Right lobe of liver (tissue), 6 donors: ENCODE measurements at places on chromosomes 7 and 10. TPM values are rescaled to one million over a fixed set of nuclear protein-coding genes. Genes with fewer than 3 reads are reported as not detected.

DNA sequence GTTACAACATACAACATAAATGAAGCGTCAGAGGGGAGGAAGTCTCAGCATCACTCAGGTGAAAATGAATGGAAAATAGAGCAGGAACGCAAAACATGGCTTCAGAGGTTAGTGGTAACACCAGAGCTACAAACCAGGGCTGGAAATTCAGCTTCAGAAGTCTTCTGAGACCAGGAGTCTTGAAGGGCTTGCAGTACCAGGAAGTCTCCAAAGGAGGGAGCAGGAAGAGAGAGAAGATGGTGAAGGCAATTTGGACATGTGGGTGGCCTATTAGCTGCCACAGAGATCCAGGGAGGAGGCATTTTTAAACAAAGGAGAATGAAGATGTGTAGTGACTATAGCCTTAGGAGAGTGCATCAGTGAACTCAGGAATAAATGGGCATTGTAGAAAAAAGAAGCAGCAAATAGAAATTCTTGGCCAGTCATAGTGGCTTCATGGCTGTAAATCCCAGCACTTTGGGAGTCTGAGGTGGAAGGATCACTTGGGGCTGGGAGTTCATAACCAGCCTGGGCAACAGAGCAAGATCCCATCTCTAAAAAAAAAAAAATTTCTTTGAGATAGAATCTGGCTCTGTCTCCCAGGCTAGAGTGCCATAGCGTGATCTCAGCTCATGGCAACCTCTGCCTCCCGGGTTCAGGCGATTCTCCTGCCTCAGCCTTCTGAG lies 9.3 kb upstream of the TET1 start:
- DNase-seq, result no peak

DNA sequence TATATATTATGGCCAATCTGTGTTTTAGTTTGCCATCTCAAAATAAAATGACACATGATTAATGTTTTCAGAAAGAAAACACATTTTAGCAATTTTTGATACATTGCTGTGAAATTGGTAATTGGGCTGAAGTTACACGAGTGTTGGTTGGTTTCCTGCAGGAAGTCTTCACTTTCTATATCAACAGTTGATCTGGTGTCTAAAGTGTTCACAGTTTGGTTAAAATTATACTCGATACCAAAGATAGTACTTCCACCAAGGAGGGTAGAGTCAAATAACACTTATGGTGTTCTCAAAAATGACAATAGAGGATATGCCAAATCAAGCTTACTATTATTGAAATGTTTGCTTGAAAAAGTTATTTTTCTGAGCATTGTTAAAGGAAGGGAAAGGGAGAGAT lies 120.3 kb upstream of the GLCCI1 start:
- no peak for DNase-seq

DNA sequence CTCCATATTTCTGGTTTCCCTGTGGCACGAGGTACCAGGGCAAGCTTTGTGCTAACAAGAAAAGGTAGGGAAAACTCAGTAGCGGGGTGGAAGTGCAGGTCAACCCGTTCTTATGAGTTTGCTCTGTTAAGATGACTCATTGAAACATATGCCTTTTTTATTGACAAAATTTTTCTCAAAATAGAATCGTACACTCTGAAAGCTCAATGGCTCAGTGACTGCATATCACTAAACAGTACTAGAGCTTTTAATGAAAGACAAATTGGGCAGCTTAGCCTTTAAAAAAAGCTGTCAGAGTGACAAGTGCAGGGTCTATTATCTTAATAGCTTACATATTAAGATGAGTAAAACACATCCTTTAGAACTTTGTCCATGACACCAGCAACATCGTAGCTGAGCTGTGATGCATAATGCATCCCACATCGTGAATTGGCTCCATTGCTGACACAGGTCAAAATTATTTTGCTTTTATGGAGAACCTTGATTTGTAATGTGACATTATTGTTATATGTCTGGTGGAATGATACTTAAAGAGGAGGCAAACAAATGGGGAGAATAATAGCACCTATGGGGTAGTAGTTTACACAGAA lies 264.4 kb downstream of the ETV1 start:
- no peak for DNase-seq

- no peak for DNase-seq
Observed at GRCh38 chr7:123533553-123533917, 860 bp downstream of the IQUB start.

DNA sequence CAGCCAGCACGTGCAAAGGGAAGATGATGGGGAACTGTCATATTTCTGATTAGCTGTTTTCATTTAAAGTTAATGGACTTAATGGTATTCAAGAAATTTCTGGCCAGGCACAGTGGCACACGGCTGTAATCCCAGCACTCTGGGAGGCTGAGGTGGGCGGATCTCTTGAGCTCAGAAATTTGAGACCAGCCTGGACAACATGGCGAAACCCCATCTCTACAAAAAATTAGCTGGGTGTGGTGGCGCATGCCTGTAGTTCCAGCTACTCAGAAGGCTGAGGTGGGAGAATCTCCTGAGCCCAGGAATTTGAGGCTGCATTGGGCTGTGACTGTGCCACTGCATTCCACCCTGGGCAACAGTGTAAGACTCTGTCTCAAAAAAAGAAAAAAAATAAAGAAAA lies 18.7 kb downstream of the STN1 start:
- DNase-seq, result no peak

Gene VAX1
- total RNA-seq, result not detected
